ENCODE measurements at places on chromosomes 16 and 17. TPM values are rescaled to one million over a fixed set of nuclear protein-coding genes. Genes with fewer than 3 reads are reported as not detected.

NUBP1 gene
- polyA plus RNA-seq, result 53.4 TPM

DNA sequence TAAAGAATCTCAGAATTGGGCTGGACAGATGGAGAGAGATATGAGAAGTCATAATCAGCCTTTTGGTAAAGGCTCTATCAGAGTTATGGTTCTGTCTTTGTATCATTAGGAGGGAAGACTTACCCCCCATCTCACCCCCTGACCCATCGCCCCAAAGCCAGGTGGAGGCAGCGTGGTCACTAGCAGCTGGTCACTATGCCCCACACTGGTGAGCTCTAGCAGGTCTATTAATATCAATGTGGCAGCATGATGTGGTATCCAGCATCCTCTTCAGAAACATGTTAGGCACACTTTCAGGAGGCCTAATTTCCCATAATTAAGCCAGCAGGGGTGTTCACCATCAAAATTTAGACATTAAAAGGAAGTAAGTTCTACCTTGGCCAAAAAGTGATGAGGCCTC is 183.8 kb upstream of the COX10 start:
- DNase-seq, result no peak

DNA sequence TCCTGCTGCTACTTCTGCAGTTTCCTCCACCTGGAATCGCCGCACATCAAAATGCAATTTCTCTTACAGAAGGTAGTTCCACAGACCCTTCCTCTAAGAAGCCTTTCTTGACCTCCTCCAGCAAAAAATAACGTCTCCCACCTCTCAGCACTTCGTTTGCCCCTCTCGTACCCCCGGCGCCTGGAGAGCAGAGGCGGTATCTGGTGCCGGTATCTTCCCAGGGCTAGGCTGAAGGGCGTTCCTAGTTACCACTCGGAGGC is 482 bp downstream of the DCTPP1 start:
- DNase-seq, result no peak

GRCh38 chr17:41178843-41179616 is 1.0 kb upstream of the KRTAP4-2 start:
- DNase-seq, result no peak

KREMEN2 gene
- polyA plus RNA-seq, result 1.6 TPM

CTF1 gene
- polyA plus RNA-seq, result 0.16 TPM

DNA sequence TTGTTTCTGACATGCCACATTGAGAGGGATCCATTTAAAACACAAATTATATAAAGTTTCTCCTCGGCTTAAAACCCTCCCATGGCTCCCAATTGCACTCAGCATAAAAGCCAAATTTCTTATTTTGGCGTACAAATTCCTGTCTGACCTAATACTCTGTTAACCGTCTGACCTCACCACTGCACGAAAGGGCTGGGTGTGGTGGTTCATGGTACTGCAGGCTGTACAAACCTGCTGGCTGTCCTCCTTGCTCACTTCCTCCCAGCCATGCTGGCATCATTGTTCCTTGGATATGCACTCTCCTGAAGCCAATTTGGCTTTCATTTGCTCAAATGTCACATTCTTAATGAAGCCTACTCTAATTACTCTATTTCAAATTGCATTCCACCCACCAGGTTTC is 301.6 kb upstream of the C16orf82 start:
- DNase-seq, result peak; percentile 19

GRCh38 chr17:43530288-43531081 is 15.7 kb downstream of the ETV4 start:
- no peak for DNase-seq

- DNase-seq, result peak; percentile 67
Measured at GRCh38 chr17:1648173-1648962, 1.3 kb downstream of the RILP start.

GRCh38 chr17:79073706-79074088 is 927 bp upstream of the ENGASE start:
- no peak for DNase-seq

DNA sequence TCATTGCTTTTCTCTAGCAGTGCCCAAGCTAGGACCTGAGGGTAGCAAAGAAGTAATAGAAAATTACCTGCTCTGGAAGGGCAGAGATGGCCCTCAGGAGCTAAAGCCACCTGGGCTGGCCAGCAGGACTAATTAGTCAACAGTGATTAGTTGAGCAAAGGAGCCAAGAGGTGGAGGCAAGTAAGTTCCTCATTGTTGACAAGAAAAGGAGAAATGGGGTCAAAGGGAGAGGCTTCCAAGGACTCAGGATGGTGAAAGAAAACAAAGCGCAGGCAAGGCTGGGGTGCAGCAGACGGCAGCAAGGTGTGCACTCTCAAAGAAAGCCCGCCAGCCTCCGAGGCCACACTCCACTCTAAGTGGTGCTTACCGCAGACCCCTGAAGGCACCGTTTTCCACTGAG is 44.6 kb downstream of the CMTM4 start:
- DNase-seq, result no peak

TTLL6 gene
- polyA plus RNA-seq, result 1.3 TPM

DNA sequence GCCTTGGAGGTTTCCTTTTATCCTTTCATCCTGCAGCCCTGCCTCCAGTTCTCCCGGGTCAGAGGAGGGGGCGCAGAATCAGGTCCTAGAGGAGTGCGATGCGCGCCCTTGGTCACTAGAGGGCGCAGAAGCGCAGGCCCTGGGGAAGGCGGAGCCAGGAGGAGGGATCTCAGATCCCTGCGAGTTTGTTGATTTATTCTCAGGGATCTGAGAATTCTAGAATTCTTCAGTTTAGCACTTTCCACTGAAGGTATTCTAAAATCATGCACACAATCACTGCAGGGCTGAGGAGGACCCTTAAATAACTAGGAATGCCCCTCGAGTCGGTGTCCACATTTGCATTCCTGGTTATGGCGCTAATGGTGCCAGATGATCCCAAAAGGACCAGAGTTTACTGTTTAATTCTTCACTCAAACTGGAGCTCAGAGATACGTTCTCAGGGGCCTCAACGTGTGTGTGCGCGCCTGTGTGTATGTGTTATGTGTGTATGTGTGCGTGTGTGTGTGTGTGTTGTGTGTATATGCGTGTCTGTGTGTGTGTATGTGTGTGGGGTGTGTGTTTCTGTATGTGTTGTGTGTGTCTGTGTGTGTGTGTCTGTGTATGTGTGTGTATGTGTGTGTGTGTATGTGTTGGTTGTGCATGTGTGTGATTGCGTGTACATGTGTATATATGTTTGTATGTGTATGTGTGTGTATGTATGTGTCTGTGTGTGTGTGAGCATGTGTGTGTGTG is 6.9 kb upstream of the ELAC2 start:
- peak; percentile 79 for DNase-seq

DNA sequence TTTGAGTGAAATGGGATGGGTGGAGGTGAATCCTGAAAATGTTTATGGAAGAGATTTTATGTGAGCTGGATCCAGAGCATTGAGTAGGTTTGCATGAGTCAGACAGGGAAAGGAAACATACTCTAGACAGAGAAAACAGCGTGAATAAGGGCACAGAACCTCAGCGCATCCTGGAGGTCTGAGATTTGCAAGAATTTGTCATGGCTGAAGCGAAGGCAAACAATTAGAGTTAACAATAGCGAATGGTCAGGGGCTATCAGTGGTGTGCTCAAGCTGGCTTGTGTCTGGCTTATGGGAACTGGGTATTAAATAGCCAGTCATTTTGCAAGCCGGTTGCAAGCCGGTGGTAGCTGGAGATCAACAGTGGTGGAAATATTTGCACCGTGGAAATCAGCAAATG is 36.4 kb downstream of the MAP2K6 start:
- DNase-seq, result no peak

DNA sequence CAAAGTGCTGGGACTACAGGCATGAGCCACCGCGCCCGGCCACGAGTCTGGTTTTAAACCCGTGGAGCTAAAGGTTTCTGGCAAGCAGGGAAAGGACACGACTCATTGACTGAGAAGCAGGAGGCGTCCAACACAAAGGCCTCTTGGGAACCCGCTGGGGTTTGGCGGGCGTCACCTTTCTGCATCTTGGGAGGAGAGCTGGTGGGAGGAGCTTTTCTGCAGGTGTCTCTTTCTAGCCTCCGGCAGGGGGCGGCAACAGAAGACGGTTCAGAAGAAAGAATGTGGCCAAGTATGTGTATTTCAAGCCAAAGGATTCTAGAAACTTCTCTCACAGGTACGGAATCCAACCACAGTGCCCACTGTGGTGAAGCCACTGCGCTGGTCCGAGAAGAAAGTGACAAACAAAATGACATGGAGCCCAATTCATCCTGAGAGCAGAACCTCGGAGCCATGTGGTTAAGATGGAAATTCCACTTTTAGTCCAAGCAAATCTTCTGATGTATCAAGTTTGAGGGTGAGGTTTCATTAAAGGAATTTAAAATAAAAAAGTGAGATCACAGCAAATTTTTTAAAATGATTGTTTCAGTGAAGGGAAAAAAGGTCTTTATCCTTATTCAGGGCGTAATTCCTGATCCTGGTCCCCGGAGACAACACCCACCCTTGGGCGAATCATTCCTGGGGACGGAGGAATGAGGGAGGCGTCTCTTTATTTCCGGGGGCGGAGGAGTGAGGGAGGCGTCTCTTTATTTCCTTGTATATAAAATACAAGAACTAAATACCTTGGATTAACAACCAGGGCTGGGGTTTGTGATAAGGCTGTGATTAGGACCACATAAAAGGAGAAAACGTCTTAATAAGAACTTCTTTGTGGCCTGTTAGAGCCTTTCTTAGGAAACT is 97.6 kb downstream of the MRM3 start:
- DNase-seq, result peak; percentile 85

DNA sequence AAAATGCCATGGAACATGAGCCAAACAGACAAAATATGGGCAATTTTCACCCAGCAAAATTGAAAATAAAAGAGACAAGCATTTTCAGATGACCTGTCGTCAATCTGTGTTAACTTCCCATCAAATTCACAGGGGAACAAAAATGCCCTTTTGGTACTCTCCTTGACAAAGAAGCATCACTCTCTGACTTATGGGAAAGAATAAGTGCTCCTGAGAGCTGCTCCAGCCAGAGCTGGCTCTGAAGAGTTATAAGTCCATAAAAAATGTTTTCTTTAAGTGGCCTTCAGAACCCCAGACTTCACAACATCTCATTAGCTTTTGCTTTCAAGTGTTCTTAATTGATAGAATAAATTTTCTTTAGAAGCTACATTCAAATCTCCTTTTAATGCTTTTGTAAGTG is 721.4 kb upstream of the GOT2 start:
- no peak for DNase-seq

FKBP10 gene
- polyA plus RNA-seq, result 121 TPM

YBX2 gene
- polyA plus RNA-seq, result 0.57 TPM

GRCh38 chr17:3747805-3748204 is 24.1 kb downstream of the HASPIN start:
- DNase-seq, result no peak

GRCh38 chr17:18356624-18357023 is 6.7 kb downstream of the SHMT1 start:
- no peak for DNase-seq

GRCh38 chr16:89502081-89502843 is 5.9 kb upstream of the SPG7 start:
- DNase-seq, result peak; percentile 85

- DNase-seq, result peak; percentile 28
Measured at GRCh38 chr17:49132699-49133364, at the start of gene B4GALNT2. TSS of gene B4GALNT2 (plus strand) at chr17:49132769. CDS start at chr17:49132793, 24 bp downstream.

FOXK2 gene
- polyA plus RNA-seq, result 39.2 TPM

DNA sequence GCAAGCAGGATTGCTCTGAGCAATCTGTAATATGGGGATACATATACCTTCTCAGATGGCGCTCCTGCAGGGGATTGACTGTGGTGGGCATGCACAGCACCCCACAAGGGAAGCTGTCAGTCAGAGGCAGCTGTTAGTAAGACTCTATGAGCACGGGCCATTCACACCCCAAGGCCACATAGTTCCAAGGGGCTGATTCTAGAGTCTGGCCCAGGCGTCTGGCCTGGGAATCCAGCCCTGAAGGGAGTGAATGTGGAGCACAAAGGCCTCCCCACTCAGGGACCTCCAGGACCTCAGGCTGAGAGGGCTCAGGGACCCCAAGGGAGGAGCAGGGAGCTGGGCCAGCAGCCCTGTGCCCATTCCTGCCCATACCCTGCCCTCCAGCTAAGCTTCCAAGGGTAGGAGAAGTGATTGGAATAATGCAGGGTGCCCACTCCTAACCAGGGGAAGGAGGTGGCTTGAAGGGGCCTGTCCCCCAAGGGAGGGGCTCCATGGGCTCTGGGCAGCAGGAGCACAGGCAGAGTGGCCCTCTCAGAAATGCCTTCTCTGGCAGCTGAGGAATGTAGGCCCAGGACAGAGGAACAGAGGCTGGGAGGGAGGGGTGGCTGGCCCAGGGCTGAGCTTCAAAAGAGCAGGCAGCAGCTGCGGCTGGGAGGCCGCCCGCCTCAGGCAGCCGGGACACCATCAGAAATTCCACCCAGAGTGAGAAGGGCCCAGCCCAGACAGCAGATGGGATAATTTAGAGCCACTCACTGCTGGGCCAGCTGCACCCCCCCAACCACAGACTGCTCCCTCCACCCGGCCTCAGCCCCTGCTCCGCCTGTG is 48.9 kb upstream of the MRPS23 start:
- DNase-seq, result no peak

- no peak for DNase-seq
Measured at GRCh38 chr17:57551321-57552079, 193.6 kb downstream of the CCDC182 start.

GRCh38 chr16:53232826-53233529 is 178.2 kb downstream of the CHD9 start:
- no peak for DNase-seq

GRCh38 chr16:83913245-83913633 is 14.3 kb downstream of the MLYCD start:
- DNase-seq, result no peak
